ENCODE measurements at places on chromosomes 4 and X.

DNA sequence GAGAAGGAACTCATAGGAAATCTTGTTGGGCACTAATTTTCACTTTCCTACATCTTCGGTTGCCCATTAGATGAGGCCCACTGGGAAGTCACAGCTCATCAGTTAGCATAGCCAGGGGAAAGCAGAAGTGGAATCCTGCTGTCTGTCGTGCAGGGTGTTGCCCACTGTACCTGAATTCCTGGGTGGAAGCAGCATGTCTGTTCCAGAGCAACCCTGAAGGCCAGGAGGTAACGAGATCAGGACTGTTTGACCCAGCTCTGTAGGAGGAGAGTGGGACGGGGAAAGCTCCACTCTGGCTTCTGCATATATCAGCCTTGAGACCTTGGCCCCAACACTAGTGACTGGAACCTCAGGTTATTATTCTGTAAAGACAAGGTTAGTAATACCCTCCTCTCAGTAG is 296.1 kb downstream of the EVC2 start:
- DNase-seq, result no peak

GRCh38 chrX:5730556-5730955 is 498.1 kb downstream of the NLGN4X start:
- no peak for DNase-seq

DNA sequence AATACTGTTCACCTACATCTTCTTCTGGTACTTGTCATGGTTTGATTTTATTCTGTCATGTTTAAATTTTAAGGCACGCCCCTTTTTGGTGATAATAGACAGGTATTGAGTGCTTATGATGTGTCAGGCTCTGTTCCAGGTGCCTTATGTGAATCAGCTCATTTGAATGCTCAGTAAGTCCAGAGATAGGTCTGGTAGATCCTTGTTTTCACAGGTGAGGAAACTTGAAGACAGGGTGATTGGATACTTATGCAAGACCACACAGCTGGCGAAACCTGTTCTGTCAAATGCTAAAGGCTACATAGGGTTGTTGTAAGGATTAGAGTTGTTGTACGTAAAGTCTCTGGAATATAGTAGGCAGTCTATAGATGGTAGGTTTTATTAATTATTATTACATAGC is 9.6 kb upstream of the SLC25A14 start:
- no peak for DNase-seq

GRCh38 chr4:119755599-119755998 is 127.0 kb upstream of the PDE5A start:
- no peak for DNase-seq

DNA sequence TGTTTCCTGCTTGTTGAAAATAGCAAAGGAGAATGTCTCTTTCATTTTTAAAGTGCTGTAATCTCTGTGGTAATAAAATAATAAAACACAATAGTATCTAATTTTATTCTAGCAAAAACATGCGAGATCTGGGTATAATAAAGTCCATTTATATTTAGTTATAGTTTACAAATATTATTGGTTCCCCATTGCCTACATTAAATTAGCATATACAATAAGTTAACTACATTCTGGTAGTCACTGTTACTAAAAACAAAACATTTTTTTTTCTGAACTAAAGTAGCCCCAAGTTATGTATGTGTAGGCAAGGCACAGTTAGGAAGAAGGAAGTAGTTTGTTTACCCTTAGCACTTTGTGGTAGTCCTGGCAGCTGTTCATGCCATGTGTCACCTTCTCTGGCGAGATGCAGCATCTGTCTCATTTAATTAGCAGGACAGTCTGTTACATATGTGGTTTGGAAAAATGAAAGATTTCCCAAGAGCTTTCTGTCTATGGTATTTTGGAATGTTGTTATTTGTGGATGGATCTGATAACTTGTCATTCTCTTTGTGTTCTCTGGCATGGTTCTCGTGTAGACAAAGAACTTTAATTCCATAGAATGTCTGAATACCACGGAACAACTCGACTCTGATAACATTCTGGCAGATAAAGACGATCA is 231.3 kb upstream of the PITX2 start:
- DNase-seq, result no peak

- DNase-seq, result no peak
Observed at GRCh38 chrX:81336455-81337152, 134.7 kb downstream of the SH3BGRL start.

- DNase-seq, result no peak
Observed at GRCh38 chr4:156638334-156638733, 333.3 kb downstream of the PDGFC start.

DNA sequence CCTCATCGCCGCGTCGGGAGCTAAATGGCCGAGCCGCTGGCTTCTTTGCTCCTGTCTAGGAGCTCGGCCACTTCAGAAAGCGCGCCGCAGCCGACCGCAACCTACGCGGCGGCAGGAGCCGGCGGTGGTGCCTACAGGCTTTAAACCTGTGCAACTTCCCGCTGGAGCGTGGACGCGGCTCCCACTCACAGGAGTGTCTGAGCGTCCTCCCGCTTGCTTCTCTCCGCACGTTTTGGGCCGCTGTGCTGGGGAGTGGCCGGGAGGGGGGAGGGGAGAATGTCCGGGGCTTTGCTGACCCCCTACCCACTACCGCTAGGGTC is 1.0 kb downstream of the NHSL2 start:
- no peak for DNase-seq

DNA sequence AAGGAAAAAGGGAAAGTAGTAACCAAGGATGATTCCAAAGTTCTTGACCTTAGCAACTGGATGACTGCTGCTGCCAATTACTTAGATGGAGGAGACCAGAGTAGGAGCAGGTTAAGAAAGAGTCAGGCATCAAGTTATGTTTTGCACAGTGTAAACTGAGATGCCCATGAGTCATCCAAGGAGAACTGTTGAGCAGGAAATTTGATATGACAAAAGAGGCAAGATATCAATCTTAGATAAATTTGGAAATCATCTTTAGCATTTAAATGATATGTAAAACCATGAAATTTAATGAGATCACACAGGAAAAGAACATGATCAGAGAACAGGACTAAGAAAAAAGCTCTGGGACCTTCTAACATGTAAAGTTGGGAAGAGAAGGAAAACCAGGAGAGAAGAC is 361.3 kb downstream of the OPHN1 start:
- no peak for DNase-seq

DNA sequence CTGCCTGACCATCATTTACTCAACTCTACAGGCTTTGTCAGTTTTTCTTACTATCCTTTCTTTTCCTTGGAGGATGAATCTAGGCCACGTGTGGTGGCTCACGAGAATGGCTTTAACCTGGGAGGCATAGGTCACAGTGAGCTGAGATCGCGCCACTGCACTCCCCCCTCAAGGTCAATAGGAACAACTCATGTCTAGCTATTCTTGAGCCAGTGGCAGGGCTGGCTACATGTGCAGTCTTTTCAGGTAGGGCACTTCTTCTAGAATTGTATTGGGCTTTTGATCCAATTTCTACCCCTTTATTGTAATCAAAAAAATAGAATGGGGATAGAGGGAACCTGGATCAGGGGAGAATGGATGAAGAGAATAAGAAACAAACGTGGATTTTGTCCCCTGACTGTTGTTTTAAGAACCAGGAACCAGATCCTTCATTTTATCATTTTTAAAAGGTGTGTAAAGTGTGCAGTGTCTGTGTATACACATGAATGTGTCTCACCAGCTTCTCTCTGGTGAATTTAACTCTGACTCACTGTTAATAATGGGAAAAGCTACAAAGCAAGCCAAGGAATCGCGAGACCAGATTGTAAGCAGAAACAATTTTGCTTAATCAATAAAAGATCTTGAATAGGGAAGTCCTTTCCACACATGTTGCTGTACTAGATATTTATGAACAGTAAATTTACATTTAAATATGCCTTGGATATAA is 283.9 kb upstream of the GPC4 start:
- DNase-seq, result no peak

- DNase-seq, result no peak
Observed at GRCh38 chr4:102809190-102809589, 18.2 kb downstream of the UBE2D3 start.

DNA sequence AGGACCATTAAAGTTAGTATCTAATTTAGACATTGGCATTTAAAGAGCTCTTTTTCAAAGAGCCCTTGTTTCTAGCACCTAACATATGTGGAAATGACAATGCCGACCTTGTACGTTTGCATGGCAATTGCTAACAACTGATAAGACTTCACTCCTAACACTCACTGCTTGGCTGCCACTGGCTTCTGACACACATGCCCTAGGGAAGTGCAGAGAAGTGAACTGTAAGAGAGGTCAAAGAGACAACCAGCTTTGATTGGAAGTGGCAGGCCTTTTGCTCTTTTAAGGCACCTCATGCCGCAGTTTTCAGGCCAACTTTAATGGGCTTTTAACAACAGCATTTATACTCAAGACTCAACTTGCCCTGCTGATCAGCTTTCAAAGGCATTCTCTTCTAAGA is 158.4 kb downstream of the RAB28 start:
- no peak for DNase-seq

GRCh38 chrX:118153270-118153669 is 36.7 kb upstream of the KLHL13 start:
- DNase-seq, result no peak

DNA sequence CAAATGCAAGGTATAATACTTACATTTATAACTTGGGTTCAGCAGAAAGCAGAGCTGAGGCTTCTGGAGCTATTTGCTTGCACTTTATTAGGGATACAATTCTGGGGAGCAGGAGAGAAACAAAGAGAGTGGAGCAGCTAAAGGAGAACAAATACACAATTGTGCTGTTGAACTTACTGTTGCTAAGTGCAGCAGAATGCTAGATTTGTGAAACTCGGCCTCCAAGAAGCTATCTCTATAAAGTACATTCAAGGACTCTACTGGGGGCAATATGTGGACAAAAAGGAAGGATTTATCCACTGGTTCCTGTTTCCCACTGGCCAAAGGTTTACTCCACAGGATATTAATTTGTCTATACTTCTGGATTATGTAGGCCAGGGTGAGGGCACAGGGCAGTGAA is 86.8 kb downstream of the PPP1R2C start:
- no peak for DNase-seq

DNA sequence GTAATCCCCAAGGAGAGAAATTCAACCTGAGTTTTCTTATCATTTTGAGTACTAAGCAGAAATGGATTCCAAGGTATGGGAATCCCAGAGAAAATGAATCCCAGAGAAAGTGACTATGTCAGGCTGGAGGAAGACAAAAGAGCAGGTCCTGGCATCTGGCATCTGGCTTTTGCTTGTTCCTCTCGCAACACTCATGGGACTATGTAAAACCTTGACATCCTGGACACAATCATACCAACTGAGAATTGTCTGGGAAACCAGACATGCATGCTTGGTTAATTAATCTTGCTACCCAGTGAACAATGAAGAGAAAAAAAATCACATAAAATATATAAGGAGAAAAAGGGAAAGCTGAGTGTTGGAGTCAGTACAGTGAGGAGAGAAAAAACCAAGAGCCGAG is 12.9 kb downstream of the DCAF8L1 start:
- no peak for DNase-seq

- DNase-seq, result no peak
Observed at GRCh38 chr4:9940041-9940440, 81.3 kb downstream of the SLC2A9 start.

DNA sequence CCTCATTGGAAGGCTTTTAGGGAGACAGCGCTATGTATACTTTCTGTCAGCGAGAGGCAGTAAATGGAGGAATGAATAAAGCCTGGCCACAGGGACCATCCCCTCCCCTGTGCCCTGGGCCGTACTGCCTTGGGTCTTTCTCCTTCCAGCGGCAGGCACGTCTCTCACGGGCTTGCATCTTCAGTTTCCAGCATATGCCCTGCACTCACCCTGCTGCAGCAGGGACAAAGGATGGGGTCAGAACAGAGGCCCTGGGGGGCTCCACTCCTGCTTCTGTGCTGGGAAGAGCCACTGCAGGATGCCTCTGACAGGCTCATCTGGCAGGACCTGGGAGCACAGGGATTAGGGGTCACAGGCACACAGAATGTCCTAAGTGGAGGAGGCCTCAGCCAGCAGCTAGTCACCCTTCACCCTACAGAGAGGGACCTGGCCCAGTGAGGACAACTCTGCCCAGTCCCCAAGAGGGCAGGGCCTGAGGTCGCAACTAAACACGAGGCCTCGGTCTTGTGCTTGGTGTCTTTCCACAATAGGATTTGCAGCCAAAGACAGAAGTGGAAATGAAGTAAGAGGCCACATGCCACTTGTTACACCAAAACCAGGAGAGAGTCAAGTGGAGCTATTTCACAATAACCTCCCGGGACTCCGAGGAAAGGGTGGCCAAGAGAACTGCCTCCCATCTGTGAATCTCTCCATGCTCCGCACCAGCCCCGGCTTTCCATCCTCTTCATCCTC is 150.8 kb downstream of the AFAP1 start:
- DNase-seq, result no peak

DNA sequence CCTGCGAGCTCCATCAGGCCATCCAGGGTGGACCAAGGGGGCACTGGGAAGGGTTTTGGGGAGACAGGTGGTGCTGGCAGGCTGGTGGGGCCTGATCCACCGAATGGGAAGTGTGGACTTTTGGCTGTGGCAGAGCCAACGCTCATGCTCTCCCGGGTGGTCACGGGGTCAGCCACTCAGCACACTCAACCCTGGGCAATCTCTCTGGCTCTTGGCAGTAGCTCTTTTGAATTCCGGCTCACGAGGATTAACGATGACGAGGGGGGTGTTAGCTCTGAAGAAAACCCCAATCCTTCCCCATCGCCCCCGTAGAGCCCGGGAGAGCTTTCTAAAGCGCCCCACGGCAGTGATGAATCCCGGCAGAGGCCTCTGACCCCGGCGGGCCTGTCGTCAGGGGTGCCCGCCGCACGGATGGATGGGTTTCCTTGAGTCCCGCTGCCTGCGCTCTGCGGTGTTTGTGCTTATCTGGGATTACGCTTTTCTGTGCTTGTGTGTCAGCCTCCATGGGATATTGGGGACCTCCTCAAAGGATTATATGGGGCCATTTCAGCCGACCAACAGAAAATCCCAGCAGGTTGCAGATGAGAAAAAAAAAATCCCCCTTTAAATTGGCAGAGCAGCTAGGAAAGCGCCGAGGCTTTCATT is 156.8 kb upstream of the PSAPL1 start:
- DNase-seq, result no peak

GRCh38 chr4:81399306-81400086 is 72.2 kb downstream of the RASGEF1B start:
- no peak for DNase-seq

DNA sequence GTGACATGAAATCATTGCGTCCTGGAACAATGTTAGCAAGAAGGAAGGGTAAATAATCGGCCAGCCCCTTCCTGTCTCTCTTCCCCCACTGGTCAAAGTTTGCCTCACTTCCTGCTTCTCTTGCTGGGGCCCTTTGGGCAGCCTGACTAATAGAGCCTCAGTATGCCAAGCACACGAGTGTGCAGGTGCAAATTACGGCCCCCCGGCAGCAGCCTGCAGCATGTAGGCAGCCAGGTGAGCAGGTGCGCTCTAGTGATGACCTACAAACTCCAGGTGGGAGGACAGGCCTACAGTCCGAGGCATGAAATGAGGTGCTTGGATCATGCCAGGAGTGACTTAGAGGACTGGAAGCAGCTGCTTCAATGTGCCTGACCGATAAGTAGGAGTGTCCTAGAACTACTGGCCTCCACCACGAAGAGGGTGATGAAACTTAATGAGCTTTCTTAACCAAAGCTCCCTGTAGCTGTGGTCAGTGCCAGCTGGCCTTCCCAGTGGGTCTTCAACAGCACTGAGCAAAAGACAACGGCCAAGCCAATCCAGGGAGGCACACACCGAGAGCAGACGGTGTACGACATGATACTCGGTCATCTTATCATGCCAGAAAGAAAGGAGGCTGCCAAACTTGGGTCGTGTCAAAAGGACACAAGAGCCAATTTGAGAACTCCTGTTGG is 26.1 kb upstream of the FAT1 start:
- no peak for DNase-seq

GRCh38 chr4:6898763-6899162 is 10.9 kb upstream of the TBC1D14 start:
- DNase-seq, result no peak
